ENCODE measurements at places on chromosomes 16 and 17.
A peak's percentile ranks its signal among the peaks of the same experiment; 100 is the strongest.

DNA sequence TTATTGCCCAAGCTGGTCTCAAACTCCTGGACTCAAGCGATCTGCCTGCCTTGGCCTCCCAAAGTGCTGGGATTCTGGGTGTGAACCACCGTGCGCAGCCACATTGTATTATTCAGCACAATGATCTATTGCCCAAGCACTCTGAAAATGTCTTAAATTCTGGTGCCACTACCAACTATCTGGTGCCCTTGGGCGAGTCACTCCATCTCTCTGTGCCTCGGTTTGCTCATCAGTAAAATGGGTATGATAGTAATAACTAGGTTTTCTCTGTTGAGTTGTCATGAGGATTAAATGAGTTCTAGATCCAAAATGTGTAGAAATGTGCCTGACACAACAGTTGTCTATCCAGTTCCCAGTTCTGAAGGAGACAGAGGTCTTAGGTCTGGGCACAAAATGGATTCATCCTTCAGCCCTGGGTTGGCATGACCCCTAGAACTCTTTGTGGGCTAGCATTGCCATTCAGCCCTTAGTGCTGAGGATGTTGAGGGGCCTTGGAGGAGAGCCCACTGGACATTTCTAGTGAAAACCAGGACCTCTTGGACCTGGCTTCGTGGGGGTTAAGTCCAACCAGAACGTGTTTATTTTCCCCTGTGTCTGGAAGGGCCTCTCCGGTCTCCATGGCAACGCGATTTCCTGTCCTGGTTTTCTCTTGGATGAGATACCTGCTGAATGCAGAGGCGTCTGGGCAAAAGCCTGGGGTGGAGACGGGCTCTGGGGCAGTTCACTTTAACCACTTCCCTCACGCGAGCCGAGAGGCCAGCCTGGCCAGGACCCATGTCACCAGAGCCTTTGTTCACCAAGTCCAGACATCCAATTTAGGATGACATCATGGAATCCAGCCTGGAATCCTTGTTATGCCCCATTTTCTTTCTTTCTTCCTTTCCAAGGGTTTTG is 43.7 kb upstream of the TNRC6A start:
- DNase-seq, result no peak

- no peak for DNase-seq
Measured at GRCh38 chr17:42591411-42591810, 13.9 kb upstream of the PSMC3IP start.

- DNase-seq, result no peak
Measured at GRCh38 chr17:5283571-5284315, 1.7 kb downstream of the RABEP1 start.

DNA sequence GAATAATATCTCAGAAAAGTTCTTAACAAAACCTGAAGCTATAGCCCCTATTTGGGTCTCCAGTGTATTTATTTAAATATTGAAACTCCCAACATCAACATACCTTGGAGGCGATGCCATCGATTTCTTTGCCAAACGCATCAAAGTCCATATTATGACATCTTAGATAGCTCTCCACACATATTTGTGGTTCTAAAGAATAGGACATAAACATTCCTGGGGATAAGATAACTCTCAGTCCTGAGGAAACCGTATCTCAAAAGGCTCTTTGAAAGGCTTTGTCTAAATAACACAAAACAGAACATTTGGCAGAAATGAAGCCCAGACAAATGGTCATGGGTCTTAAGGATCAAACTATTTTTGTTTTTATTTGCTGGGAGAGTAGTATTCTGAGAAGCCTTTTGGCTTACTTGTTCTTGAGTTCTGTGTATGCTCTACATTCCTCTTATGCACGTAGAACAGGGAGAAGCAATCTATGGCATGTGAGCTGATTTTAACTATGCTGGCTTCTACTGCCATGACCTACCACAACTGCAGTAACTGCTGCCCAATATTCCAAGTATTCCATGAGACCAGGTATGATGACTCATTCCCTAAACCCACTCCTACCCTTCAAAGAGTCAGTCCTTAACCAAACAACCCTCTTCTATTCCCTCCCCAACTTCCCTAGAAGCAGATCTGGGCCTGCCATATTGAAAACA is 279.0 kb upstream of the ZFHX3 start:
- DNase-seq, result no peak

GRCh38 chr17:8012996-8013640 is 10.7 kb downstream of the GUCY2D start:
- DNase-seq, result no peak

DNA sequence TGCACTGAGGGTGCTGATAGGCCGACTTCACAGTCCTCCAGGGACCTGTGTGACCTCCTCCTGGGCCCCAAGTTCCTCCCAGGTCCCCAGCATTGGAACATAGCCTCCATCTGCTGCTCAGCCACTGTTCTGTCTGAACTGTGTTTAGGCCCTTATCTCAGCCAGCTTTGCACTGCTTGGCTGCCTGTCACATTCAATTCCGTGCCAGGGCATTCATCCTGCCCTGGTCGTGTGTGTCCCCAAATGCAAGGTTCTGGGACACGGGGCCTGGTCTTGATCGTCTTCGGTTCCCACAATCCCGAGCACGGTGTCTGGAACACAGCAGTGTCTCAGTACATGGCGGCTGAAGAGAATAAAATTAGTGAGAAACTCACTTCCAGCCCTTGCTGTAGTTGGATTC is 69.9 kb upstream of the NFAT5 start:
- no peak for DNase-seq

GRCh38 chr17:45784293-45784740 is at the start of gene CRHR1:
TSS of gene CRHR1 (plus strand) at chr17:45784320. CDS start at chr17:45784545, 225 bp downstream.
- peak; percentile 10 for DNase-seq

DNA sequence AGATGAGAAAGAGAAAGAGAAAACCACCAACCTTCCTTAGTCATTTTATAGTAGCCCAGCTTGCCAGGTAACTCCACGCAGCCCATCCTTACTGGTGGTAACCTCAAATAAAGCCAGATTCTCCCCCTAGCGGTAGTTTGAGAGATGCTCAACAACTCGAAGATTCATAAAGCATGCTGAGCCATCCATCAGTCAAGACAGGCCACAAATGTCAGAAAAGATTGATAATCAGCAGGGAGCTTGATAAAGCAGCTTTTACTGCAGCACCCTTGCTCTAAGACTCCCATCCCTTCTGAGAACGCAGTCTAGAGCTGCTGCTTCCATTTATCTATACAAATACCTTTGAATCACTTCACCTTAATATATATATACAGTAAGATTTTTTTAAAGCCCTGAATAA is 451.5 kb upstream of the HSBP1 start:
- DNase-seq, result no peak

- DNase-seq, result no peak
Measured at GRCh38 chr17:2563543-2563942, 29.9 kb upstream of the PAFAH1B1 start.

DNA sequence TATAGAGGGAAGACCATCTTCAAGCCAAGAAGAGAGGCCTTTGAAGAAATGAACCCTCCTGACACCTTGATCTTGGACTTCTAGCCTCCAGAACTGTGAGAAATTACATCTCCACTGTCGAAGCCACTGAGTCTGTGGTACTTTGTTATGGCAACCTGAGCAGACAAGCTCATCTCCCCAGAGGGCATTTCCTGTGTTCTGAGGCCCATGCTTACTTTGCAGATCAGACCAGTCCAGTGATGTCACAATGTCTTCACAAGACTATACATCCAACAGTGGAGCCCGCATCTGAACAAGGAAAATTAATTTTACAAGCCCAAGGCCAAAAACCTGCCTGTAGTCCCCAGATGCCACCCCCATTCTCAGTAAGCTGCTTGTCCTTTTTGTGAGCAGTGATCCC is 14.8 kb upstream of the C17orf113 start:
- DNase-seq, result no peak

DNA sequence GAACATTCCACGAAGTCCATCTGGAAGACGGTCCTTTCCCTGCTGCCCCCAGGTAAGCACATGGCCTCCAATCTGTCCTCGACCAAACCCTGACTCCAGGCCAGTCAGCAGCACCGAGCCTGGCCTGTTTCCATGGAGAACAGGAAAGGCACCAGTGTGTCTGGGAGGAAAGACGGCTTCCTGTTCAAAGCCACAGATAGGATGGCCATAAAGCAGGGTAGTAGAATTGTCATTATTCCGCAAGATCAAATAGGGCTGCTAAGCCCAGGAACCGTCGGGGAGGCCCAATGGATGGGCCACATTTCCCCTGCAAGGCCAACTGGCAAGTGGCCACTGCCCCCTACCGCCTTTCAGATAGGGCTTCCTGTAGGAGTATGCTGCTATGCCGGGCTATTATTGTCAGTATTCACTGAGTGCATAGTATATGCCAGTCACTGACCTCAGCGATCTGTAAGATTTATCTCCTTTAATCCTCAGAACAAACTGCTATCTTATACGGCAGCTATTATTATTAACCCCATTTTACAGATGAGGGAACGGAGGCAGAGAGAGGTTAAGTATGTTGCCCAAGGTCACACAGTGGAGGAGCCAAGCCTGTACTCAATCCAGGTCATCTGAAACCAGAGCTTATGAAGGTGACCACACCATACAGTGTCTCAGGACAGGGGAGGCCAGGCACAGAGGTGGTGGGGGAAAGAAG is 23.0 kb upstream of the PLCG2 start:
- no peak for DNase-seq

DNA sequence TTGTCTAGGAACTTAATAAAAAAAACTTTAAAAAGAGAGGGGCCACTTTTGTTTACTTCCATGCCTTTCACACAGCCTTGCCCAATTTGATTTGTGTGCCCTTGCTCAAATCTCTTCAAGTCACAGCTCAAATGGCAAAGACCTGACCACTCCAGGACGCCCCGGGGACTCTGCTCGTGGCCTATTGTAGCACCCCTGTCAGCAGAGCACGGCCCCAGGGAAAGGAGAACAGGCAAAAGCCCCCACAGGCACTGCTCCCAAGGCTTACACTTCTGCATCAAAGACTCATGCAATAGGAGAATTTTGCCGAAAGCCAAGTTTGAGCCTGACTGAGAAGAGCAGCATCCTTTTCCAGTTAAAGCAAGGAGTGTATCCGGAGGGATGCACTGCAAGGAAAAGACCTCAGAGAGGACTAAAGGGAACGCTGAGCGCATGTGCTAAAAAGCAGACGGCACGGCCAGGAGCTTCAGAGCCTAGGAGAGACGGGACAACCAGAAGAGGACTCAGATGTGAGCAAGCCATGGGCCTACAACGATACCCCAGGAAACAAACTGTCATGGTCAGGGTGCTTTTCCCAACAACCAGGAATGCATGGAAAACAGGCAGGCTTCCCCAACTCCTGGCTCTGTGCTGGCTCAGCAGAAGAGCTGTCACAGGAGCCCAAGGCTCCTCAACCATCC is 8.2 kb downstream of the CREBBP start:
- DNase-seq, result no peak

DNA sequence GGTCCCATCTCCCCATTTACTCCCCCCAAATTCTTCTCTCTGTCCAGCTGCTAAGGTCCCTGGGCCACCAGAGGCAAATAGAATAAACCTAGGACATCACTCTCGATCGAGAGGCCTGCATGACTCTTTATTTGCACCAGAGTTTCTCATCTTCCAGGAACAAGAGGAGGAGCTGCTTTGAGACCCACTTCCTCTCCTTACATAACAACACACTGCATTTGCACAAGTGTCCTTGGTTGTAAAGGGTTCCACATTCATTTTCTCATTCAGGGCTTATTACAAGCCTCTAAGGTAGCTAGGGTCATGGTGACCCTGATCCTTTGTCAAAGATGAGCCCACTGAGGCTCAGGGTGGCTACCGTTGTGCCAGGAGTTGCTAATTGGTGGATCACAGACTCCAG is 38.1 kb upstream of the RHOT1 start:
- DNase-seq, result no peak

DNA sequence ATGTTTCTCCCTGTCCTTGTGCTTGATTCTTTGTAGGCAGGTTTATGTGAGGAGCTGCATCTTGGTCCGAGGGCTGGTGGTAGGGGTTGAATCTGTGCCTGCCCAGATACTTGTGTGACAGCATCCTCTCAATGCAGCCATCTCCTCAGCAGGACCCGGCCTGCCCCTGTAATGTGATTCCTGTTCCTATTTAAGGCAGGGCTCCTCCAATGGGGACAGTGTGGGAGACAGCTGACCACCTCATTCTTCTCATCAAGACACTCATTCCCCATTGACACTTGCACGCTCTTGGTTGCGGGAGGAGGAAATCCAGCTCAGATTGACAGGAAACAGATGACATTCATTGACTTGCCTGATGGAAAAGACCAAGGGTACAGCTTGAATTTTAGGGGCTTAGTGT is 384.5 kb downstream of the CPPED1 start:
- no peak for DNase-seq

- DNase-seq, result no peak
Measured at GRCh38 chr17:20281860-20282259, 185.5 kb downstream of the LGALS9B start.

DNA sequence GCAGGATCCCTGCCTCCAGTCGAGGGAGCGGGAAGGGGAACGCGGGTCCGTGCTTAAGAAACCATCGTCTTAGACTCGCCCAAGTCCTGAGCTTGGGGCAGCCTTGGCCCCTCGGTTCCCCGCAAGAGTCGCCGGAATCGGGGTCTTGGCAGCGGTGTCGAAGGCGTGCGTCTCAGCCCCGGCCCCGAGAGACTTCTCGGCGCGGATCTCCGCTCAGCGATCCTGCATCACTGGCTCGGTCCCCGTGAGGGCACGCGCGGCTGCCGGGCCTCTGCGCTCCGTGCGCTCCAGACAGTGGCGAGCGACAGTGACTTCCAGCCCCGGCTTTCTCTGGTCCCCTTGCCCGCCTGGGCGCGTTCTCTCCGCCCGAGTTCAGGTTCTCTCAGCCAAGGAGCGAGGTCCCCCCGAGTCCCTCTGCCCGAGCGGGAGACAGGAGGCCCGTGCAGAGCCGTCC is 380 bp downstream of the HS3ST3A1 start:
- DNase-seq, result peak; percentile 22

DNA sequence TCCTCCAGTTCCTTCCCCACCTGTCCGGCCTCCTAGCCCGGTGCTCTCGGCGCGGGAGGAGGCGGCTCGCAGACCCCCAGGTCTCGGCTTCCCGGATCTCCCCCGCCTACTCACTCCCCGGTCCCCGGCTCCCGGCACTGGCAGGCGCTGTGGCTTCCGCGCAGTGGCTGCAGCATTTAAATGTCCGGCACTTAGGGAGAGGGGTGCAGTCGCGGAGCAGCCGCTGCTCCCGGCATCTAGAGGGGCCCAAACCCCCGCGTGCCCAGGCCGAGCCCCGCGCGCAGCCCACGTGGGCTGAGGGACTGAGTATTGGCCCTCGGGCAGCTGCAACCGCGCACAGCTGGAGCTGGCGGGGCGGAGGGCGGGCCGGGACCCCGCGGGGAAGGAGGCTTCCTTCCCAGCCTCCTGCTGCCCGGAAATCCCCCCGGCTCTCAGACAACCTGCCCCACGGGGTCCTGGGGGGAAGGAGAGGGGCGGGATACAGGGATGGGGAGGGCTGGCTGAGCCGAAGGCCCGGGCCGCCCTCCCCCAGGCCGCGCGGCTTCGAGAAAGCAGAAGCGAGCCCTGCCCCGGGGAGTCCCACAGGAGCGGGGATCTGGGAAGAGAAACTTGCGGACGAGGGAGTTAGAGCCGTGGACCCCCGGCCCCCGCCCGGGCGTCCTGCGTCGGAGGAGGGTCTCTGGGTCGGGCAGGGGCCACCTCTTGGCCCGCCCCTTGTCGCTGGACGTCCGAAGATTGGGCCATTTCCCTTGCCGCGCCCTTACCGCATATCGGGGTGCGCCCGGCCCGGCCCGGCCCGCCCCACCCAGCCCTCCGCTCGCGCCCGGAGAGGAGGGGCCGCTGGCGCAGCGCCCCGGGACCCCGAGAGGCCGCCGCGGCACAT is at the start of gene MMP25:
MMP25 (plus strand) TSS at position 804 of the 883 bp plus-strand sequence. CDS start 357 bp downstream, outside the sequence.
- DNase-seq, result no peak

GRCh38 chr17:50396261-50397110 is 837 bp downstream of the LRRC59 start:
- peak; percentile 34 for DNase-seq

Data from activated CD4-positive, alpha-beta T cell treated with anti-CD3 and anti-CD28 coated beads, Interleukin-2, amount 50 U/mL, for 48 hours (primary cell).